ENCODE measurements at places on chromosomes 3 and 15. TPM values are rescaled to one million over a fixed set of nuclear protein-coding genes. Genes with fewer than 3 reads are reported as not detected.

DNA sequence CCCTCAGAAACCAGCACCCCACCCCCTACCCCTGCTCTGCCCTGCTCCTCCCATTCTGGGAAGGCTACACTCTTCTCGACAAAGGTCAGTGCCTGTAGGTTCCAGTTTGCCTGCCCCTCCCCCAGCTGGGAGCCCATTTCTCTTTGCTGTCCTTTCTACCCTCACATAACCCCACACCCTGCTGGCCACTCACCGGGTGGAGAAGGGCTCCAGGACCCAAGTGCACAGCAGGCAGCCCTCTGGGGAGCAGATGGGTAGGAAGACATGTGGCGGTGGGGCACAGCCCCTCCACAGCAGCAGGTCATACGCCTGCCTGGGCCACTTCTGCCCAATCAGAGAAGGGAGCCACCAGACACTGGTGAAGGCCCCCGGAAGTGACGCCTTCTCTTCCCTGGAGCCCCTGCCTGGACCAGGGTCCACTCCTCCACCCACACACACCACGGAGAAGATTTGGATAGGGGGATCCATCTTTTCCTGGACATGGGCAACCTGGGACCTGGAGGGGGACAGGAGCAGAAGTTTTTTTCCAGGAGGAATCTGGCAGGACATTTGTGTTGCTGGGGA lies at the start of gene THPO:
Gene THPO (minus strand): TSS at position 326 of the 564 bp plus-strand sequence. CDS start 1,948 bp downstream, outside the sequence.
- no peak for DNase-seq

DNA sequence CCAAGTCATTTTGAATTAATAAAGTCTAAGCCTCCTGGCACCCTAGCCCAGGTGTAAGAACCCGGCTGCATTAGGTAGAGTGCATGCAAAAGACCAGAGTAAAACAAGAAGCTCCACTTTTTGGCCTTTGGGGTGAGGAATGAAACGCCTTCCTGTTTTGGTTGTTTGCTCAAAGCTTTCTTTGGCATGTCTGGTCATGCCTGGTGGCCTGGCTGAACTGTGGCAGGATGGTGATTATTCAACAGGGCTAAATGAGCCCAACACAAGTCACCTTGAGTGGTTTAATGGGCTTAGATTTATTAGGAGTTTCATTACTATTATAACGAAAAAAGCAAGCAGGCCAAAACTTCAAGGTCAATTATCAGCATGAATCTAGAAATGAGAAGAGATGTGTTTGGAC lies 40.9 kb upstream of the LDHAL6B start:
- DNase-seq, result no peak

IFT80 gene
- total RNA-seq, result 71.4 TPM

DPPA2 gene
- total RNA-seq, result not detected

All from spinal cord (tissue), 10 donors.